Motor neuron (in vitro differentiated cells): ENCODE measurements at places on chromosomes 4 and X. TPM values are rescaled to one million over a fixed set of nuclear protein-coding genes. Genes with fewer than 3 reads are reported as not detected.
A peak's percentile ranks its signal among the peaks of the same experiment; 100 is the strongest.

DNA sequence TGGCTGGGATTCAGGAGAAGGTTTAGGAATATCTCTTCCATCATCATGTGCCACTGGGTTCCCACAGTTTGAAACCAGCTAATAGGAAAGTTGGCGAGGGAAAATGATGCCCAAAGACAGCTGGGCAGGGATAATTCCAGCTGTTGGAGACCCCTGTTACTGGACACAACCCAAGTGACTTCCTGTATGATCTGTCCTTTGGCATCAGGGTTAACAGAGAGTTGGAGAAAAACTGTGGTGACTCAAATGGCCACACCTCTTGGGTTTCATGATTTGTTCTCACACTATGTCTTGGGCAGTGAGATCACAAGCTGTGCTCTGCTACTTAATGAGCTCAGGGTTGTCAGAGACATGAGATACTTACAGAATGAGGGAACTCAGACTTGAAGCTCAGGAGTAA lies 3.8 kb downstream of the FGF16 start:
- no peak for ATAC-seq

- no peak for ATAC-seq
Observed at GRCh38 chr4:131316086-131316485, 1833.0 kb upstream of the PCDH10 start.

DNA sequence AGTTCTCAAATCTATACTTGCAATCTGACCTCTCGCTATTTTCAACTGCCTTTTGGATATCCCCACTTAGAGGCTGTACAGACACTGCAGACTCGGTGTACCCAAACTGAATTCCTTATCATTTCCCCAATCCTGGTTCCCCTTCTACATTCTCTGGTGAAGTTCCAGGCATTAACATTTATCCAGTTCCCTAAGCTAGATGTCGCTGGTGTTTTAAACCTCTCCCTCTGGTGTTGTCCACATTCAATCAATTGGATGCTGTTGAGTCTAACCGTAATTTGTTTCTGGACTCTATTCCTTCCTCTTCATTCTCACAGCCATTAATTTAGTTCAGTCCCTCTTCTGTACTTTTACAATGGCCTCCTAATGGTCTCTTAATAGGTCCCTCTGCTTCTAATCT lies 7.2 kb upstream of the STK26 start:
- ATAC-seq: no peak

DNA sequence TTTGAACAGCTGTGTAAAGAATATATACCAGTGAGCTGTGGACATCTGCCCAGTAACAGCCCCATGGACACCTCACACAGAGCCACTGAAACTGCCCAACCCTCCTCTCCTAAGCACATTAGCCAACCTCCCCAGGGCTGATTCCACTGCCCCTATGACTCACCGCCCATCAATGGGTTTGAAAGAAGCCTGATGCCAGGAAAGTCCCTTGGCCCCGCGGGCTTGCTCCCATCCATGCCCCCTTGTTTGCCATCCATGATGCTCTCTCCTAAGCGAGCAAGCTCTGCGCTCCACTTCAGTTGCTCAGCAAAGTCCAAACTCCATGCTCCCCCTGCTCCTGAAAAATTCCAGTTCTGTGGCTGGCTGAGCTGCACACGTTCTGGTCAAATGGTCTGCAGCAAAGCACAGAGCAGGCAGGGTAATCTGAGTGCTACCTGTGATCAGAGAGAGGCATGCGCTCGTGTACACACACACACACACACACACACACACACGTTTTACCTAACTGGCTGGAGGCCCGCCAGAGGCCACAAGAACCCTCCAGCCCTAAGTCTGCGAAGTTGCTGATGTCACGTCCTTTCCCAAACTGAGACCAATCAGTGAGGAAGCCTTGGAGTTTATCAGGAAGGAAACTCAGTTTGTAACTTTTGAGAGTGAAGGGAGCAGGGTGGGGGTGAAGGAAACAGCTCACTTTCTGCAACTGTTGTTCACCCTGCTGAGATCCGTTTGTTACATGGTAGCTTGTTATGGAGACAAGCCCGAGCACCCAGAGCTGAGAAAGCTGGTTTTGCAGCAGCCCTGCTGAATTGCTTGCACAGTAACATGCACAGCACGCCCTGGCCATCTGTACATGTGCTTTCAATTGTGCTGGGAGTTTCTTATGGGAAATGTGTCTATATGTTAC lies at the start of gene ASB9:
ASB9 (minus strand) TSS at position 466 of the 904 bp plus-strand sequence; CDS start at position 257, 209 bp downstream.
- ATAC-seq: peak; percentile 95

DNA sequence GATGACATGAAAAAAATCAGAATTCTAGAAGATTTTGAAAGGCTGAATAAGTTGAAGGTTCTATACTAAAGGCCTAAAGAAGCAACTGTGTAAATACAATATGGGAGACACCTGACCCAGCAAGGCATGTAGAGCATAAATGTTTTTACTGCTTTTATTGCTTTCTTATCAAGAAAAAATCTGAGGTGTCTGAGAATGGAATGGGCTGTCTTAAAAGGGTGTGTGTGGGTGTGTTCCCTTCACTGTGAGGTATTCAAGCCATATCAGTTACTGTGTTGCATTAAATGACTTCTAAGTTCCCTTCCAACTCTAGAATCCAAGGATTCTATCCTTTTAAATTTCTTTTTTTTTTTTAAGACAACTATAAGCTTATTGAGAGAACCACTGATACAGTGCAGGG lies 15.7 kb downstream of the ATP8A1 start:
- ATAC-seq: no peak

DNA sequence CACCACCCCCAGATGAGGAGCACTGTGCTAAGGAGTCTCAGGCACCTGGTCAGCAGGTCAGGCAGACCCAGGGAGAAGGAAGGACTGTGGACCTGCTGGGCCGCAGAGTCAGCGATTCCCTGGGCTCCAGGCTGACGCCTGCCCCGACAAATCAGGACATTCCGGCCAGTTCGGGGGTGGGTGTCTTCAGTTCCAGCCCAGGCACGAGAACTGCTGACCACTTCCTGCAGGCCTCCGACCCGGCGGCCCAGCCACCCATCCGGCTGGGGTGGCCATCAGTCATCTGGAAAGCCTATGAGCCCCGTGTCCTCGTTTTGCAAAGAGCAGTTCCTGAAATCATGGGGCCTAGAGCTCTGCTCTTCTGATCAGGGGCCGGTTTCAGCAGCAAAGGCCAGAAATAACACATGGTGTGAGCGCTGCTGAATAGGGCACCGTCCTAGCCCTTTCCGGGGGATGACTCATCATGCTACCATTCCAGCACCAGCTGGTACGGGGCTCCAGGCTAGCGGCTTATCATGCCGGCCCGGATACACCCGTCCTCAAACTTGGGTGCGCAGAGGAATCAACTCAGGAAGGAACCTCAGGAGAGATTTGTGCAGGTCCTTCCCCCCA lies 7.8 kb upstream of the SH3TC1 start:
- ATAC-seq: peak; percentile 17

Gene DSPP
- total RNA-seq: 0.14 TPM in 1 of 2 replicates, not detected in the other

Gene FAM241A
- total RNA-seq: 0.65 and 0.75 TPM in 2 replicates

Gene PABPC5
- total RNA-seq: 5.3 and 5.8 TPM in 2 replicates

Gene MAGEE2
- total RNA-seq: not detected in 2 replicates

Gene PAQR3
- total RNA-seq: 66.2 and 74.4 TPM in 2 replicates

Gene VSIG4
- total RNA-seq: not detected in 2 replicates

Gene MTTP
- total RNA-seq: 2.4 and 2.5 TPM in 2 replicates
